ENCODE measurements at places on chromosomes 11 and 22.

GRCh38 chr22:44595841-44596341, 97.9 kb upstream of the RTL6 start:
- no peak for DNase-seq

DNA sequence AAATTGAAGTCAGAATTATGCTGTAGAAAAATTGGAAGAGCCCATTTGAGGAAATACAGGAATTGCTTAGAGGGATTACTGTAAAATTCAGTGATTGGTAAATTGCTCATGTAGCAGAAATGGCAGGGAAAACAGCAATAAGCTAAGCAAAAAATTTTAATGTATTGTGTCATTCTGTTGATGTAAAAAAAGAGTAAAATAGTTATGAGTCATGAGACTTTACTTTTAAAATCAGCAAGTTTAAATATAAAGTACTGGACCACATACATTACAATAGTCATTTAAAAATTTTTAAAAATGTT, 10.4 kb downstream of the PDHX start:
- no peak for DNase-seq

GRCh38 chr22:45642986-45643385, 28.6 kb upstream of the ATXN10 start:
- no peak for DNase-seq

- no peak for DNase-seq
Observed at GRCh38 chr11:24406389-24406788, 90.5 kb upstream of the LUZP2 start.

DNA sequence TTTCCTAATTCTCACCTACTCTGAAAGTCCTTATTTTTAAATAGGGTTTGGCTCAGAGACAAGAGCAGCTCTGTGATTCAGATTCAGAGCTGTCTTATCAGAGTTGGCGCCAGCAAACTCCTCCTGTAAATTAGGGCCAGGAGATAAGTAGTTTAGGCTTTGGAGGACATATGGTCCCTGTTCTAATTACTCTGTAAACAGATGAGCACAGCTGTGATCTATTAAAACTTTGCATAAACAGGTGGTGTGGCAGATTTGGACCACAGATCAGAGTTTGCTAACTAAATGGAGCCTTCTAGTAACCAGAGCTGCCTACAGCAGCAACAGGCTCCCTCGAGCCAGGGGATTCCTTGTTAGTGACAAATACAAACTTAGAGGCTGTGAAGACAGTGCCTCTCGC, 27.9 kb downstream of the YPEL1 start:
- no peak for DNase-seq

- peak; percentile 47 for DNase-seq
Observed at GRCh38 chr22:39932918-39933649, 27.1 kb upstream of the TMA7B start.

DNA sequence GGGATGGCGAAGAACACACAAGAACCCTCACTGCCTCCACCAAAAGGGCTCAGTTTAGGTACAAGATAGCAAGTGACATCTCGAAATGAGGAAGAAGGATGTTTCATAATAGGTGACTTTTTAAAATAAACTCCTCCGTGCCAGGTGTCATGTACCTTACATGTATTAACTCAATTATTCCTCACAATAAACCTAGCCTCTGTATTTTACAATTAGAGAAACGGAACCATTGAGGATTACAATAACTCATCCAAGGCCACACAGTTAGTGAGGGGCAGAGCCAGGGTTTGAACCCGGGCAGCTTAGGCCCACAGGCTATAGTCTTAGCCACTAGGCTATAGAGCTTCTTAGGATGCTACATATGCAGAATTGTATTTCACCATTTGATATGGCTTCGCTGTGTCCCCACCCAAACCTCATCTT, 965 bp upstream of the PAMR1 start:
- no peak for DNase-seq

DNA sequence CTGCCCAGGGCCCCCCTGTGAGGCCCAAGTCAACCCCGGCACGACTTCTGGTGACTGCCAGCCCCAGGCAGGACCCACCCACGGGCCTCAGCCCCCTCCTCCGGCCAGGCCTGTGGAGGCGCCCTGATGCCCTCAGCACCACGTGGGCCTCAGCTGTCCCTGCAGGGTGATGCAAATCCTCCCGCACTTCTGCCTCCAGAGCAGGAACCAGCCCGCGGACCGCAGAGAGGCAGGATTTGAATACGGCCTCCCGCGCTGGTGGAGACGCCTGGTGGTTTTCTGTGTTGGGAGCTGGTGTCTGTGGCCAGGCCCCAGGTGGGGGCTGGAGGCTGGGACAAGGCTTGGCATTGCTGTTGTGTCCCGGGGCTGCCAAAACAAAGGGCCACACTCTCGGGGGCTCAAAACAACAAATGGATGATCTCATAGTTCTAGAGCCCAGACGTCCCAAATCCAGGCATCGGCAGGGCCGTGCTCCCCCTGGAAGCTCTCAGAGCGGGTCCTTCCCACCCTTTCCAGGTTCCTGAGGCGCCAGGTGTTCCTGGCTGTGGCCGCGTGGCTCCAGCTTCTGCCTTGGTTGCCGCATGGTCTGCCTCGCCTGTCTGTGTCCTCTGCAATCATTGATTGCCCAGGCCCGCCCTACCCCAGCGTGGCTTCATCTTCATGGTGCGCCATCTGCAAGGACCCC, 19.4 kb downstream of the TRPM5 start:
- DNase-seq, result no peak

Measured in CD4-positive, CD25-positive, alpha-beta regulatory T cell (primary cell).